NCI-H526 (cell line): ENCODE measurements at places on chromosomes 7 and 10.

DNA sequence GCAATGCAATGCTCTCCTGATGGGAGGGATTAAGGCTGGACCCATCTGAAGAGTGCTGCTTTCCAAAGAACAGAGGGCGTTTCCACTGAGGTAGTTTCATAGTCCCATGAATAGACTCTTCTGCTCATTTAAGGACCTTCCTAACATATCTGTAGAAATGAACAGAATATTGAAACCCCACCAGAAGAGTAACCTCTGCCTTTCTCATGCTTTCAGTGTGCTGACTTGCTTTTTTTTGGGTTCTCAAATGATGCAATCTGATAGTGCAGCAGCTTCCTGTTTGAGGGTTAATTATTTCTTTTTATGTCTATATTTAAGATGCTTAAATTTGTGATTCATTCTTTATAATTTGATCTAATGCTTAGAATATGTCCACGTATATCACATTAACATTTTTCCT lies 82.2 kb downstream of the GATA3 start:
- DNase-seq: no peak

DNA sequence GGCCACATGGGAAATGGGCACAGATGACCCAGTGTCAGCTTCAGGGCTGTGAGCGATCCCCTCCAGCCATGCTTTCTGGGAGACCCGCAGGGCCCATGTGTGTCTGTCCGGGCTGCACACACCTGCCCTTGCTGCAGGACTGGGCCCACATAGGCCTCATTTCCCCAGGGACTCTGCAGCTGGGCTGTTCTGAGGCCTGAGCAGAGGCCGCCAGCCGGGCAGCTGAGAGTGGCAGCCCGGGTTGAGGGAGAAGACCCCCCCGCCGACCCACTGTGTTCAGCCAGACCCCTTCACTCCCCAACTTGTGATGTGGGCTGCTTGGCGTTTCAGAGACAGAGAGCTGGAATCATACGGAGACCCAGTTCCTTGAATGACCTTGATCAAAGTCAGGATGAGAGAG lies 50.1 kb upstream of the DPYSL4 start:
- no peak for DNase-seq

DNA sequence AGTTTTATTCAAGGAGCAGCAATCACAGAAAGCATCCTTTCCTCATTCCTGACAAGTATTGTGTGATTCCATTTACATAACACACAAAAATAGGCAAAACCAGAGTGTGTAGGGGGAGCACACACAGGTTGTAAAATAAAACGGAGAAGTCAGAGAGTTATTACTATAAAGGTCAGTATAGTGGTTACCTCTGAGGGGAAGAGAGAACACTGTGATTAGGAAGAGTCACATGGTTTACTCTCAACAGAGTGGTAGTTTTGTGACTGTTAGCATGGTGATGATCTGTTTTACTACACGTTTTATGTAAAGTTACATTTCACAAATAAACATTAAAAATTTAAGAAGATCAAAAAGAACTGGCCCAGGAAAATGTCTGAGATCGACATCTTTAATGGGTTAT lies 74.6 kb downstream of the VPS41 start:
- no peak for DNase-seq

DNA sequence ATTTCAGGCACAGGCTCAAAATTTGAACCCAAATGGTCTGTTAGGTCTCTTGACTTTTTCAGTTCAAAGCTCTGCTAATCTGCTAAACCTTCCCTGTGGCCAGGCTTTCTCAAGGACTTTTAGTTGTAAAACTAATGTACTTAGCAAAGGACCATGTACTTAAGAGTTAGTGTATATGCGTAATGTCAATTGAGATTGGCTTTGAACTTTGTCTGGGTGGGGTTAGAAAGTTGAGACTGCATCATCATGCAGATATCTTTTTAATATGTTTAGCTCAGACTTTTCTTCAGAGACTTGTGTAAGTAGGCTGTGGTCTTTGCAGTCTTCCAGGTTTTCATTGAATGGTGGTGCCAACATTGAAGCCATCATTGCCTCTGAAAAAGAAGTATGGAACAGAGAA lies 33.7 kb downstream of the CYP51A1 start:
- no peak for DNase-seq

DNA sequence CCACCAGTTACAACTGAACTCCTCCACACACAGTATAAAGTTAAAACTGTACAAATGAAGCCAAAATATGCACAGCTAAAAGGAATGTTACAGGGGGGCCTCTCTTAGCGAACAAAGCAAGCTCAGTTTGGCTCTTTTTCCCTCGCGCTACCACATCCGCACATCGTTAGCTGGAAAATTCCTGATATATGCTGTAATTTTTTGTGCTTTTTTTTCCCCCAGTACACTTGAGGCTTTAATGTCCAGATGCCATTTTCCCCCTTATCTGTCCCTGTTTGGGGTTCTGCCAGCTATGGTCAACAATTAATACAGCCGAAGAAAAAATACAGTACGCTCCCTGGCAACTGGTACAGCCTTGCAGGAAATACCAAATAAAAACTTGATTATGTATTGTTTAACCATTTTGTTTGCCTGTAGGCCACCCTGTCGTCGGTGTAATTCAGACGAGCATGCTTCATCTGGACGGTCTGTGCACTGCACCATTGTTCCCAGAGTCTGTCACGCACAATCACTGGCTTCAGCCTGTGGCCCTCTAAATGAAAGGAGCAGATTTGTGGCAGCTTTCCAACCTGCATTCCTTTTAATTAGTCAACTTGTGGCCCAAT lies 108.1 kb upstream of the FAM133B start:
- no peak for DNase-seq

DNA sequence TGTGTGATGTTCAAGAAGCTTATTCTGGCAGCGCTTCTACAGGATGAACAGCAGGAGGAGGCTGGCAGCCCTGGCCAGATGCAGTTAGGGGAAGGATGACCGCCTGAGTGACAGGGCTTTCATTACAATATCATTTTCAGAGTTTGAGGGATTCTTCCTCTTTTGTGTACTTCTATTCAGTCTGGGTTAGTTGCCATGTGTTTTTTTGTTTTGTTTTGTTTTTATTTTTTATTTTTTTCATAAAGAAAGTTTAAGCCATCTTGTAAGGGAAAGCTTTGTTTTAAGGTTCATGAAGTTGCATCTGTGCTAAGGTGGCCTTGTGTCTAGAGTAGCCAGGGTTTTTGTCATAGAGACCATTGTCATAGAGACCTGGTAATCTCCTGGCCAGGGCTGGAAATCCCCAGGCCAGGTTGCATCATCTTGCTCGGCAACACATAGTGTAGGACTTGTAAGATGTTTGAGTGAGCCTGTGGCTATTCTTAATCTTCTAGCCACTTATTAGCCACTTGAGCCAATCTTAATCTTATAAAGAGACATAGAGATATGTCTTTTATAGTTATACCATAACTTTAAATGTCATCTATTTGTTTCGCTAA lies 230.5 kb upstream of the TMEM229A start:
- no peak for DNase-seq

GRCh38 chr10:130968964-130969363 lies 342.6 kb downstream of the TCERG1L start:
- DNase-seq: no peak

- no peak for DNase-seq
Observed at GRCh38 chr7:102004848-102005247, 187.4 kb downstream of the CUX1 start.

DNA sequence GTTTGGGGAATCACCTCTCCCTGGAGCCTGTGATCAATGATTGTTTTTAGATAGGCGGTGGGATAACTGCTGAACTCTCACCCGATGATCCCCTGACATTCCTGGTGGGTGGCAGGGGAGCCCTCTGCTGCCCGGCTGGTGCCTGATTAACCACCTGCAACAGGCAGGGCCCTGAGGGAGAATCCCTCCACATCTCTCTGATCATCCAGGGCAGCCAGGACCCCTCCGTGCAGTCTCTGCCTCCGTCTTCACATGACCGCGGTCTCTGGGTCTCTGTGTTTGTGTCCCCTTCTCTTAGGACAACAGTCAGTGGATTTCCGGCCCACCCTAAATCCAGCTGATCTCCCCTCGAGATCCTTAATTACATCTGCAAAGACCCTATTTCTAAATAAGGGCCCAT lies 17.4 kb downstream of the CALML5 start:
- no peak for DNase-seq

DNA sequence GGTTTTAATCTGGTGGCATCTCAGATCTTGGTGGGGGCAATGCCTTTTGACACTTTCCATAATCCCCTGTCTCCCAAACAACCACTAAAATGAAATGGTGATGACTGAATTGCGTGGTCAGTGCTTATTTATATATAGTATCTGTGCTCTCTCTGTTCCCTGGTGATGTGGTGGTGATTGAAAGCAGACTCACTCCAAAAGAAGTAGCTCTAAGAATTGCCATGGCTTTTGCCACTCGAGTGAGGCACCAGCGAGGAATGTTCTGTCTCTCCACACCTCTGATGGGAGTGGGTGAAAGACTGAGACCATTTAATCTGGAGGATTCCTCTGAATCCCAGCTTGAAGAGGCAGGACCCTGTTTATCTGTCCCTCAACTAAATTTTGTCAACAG lies 2.8 kb downstream of the DUSP5 start:
- DNase-seq: no peak
